Lower leg skin (tissue), 4 donors: ENCODE measurements at places on chromosomes 3 and 15. TPM values are rescaled to one million over a fixed set of nuclear protein-coding genes. Genes with fewer than 3 reads are reported as not detected.
A peak's percentile ranks its signal among the peaks of the same experiment; 100 is the strongest.

DNA sequence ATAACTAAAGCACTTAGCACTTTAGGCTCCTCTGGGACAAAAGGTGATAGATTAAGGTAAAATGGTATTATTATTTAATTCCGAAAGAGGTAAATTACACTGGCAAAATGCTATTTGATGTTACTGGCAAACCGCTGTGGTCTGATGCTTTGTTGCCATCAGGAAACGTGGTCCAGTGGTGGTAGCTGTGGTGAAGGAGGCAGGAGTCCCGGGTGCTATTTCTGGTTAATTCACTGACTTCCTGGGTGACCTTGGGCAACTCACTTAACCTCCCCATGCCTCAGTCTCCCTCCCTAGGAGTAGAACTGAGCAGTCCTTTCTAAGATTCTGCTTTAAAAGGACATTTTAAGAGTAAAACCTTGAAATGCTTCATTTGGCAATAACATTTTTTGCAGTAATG, 233.4 kb downstream of the ZPLD1 start:
- no peak for DNase-seq

- DNase-seq = no peak
These were observed 8.4 kb upstream of the CMTM7 start for GRCh38 chr3:32383136-32383711.

DNA sequence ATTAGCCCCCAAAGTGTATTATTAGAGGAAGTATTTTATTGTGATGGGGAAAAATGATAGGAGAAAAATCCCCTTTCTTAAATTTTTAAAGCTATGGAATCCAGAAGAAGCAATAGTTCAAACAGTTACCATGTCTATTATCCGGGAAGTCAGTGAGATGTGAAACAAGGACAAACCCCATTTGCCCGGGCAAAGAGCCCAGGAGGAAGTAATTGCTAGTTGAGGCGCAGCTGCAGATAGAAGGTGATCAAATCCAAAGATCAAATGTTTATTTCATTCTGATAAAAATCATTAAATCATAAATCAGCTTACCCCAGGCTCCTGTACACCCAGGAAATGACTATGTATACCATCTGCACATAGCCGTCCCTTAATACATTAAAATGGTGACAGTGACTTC, 204.0 kb upstream of the CRBN start:
- no peak for DNase-seq

DNA sequence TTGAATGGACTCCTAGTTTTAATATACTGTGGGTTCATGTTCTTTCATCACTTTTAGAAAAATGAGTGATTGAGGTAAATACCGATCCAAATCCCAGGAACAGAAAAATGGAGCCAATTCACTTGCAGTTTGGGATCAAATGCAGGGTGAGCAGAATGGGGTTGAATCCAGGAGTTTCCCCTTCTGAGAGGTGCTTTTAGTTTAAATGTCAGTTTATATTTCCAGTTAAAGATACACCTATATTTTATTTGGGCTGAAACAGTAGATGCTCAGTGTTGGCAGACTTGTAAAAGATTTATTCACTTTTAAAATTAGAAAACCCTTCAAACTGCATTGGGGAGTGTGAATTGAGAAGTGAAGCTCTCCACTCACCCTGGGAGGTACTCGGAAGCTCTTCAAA, 2.6 kb downstream of the TRIM71 start:
- DNase-seq = no peak

The NDUFAF3 gene
- total RNA-seq = 58.4 TPM

The HIGD2B gene
- total RNA-seq = not detected

DNA sequence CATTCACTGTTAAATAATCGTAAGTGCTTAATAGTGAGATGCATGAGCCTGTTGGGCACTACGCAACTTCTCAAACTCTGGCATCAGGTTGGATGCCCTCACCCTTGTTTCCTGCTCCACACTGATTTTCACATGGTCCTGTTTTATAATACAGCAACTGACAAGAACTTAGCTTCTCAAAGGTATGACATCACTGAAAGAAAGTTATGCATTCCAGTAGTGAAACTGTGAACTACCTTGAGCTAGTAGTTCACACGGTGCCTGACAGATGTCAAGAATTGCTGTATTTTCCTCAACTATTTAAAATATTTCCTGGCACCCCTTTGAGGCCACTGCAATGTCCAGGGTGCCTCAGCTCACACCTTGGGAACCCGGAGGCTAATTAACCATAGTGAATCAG, 327.5 kb downstream of the RORA start:
- no peak for DNase-seq

The CPEB1 gene
- total RNA-seq = 0.15 TPM

The OR5K2 gene
- not detected for total RNA-seq

DNA sequence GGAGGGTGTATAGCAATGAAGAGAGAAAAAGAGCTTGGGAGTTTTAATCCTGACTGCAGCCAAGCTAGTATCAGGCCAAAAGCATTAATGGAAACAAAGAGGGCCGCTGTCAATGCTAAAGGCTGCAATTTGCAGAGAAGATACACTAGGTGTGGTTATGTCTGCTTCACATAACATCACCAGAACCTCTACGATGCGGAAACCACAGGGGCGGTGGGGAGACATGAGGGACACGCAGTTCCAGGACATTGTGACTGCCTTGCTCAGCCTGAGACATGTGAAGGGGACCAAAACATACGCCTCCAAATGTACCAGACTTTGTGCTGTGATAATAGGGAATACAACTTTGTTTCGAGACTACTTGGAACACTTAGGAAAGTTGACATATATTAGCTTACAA, 88.4 kb downstream of the APBA2 start:
- DNase-seq = no peak

GRCh38 chr3:110569073-110569472, 502.5 kb upstream of the NECTIN3 start:
- DNase-seq = no peak

The SERINC4 gene
- not detected for total RNA-seq

The RBP2 gene
- not detected for total RNA-seq

The TMOD3 gene
- total RNA-seq = 38.7 TPM

- DNase-seq = no peak
These were observed 26.7 kb downstream of the CEP70 start for GRCh38 chr3:138567403-138567802.

The DCBLD2 gene
- 14.5 TPM for total RNA-seq

DNA sequence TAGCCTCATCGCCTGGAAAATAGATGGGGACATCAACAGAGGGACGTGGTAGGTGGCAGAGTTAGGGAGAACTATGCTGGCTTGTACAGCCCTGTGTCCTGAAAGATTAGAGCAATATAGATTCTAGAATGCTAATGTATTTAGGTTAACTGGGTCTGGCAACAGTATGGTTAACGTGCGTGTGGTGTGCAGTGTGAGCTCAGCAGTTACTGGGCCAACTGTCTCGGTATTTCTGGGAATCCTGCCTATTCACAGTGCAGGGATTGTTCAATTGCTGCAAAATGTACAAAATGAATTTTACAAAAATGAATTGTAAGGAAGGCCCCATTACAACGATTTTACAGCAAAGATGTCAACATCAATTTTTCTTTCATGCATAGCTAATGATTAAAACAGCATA, 20.6 kb downstream of the MEIS2 start:
- DNase-seq = no peak

- DNase-seq = no peak
These were observed 172.2 kb downstream of the LPP start for GRCh38 chr3:188326111-188326510.

DNA sequence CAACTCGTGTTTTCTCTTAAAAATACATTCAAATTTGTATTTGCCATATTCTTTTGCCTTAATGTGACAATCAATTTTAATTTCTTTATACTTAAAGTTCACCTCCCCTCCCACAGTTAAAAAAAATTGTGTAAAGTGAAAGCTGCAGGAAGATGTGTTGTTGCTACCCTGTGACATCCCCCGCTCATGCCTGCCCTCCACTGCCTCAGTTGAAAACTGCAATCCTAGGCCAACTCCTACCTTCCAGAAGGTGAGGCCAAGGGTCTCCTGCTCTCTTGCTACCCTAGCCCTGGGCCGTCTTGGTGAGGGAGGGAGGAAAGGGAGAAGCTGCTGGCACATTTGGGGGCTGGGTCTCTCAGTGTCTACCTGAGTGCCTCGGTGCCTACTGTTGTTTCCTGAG, 57.0 kb upstream of the CMTM7 start:
- DNase-seq = no peak

The CCR3 gene
- 2.3 TPM for total RNA-seq

- no peak for DNase-seq
These were observed 48.6 kb downstream of the CMSS1 start for GRCh38 chr3:99866261-99866761.

GRCh38 chr3:194946091-194946490, 260.4 kb downstream of the FAM43A start:
- DNase-seq = peak; percentile 65

- no peak for DNase-seq
These were observed 204.4 kb downstream of the OTOL1 start for GRCh38 chr3:161700998-161701397.

- no peak for DNase-seq
These were observed 24.5 kb upstream of the RNF111 start for GRCh38 chr15:58962662-58963565.

The FNDC3B gene
- total RNA-seq = 23.2 TPM

- DNase-seq = no peak
These were observed 397.8 kb downstream of the IGSF11 start for GRCh38 chr3:118636841-118637240.

DNA sequence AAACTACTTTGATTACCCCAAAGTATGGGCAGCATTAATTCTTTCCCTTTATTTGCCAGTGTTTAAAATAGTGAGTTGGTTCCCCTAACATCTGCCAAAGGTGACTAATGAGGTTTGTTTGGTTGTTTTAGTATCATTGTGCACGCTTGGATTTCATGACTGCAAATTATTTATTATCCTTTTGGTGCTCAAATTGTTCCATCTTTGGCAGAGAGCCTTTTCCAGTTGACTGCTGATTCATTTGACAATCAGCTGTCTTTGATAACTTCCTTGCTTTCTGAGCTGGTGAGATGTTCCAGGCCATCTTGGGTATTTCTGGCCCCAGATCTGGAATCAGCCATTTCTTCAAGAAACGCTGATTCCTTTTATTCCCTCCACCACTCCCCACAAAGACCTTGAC, 8.9 kb downstream of the DLEC1 start:
- no peak for DNase-seq
